NCI-H1048 (cell line): ENCODE measurements at places on chromosomes 7 and 10.

- DNase-seq: no peak
These were observed 29.8 kb downstream of the ADAP1 start for GRCh38 chr7:924541-925231.

GRCh38 chr10:1331560-1331959 is 275.4 kb downstream of the WDR37 start:
- no peak for DNase-seq

- DNase-seq: no peak
These were observed 100.7 kb downstream of the IQUB start for GRCh38 chr7:123433665-123434064.

- DNase-seq: no peak
These were observed 243.0 kb upstream of the GRB10 start for GRCh38 chr7:51025668-51026067.

DNA sequence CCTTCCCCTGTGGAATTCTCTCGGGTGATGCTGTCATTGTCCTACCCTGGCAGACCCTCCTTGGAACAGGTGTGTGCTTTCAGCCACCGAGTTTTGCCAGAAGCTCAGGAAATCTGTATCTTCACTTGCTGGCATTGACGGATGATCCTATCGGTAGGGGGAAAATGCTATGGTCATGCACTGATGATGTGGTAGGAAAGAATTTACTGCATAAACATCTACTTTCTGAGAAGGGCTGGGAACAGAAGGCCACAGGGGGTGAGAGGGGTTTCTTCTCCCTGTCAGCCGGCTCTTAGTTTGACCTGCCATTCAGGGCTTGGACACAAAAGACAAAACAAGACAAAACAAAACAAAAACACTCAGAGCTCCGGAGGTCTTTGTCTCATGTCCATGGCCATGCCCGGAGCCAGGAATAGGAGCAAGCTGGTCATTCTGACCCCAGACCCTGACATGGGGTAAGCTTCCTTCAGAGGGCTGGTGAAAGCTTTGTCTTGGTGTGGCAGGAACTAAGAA is 43.6 kb upstream of the CARD11 start:
- DNase-seq: no peak

GRCh38 chr7:20113427-20114027 is 103.7 kb downstream of the MACC1 start:
- DNase-seq: no peak

GRCh38 chr10:123354521-123354920 is 200.3 kb downstream of the BUB3 start:
- DNase-seq: no peak

DNA sequence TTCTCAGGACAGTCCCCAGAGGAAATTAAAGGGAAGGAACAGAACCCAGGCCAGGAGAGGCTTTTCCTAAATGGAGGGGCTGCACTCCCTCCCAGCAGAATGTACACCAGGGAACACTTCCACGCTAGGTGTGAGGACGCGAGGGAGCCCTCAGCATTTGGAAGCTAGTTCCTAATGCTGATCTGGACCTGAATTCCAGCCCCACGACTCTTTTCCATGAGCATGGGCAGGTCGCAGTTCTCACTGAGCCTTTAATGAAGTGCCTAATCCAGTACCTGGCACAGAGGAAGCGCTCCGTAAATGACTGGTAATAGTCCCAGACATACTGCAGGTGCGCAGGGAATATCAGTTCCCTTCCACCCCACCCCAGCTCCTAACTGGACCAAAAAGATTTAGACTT is 1.1 kb downstream of the ALOX5 start:
- DNase-seq: no peak

GRCh38 chr7:33710608-33711007 is 194.7 kb upstream of the BMPER start:
- no peak for DNase-seq

GRCh38 chr7:127710635-127711034 is 58.6 kb downstream of the SND1 start:
- DNase-seq: no peak

- no peak for DNase-seq
These were observed 11.1 kb downstream of the KCP start for GRCh38 chr7:128899392-128899791.

- no peak for DNase-seq
These were observed 38.1 kb downstream of the ADAP1 start for GRCh38 chr7:916291-916941.

- no peak for DNase-seq
These were observed 1245.5 kb downstream of the GATA3 start for GRCh38 chr10:9299966-9300365.

- DNase-seq: no peak
These were observed 71.6 kb upstream of the EGFR start for GRCh38 chr7:54947266-54947665.

GRCh38 chr10:81031774-81032173 is 494.1 kb downstream of the SH2D4B start:
- no peak for DNase-seq

DNA sequence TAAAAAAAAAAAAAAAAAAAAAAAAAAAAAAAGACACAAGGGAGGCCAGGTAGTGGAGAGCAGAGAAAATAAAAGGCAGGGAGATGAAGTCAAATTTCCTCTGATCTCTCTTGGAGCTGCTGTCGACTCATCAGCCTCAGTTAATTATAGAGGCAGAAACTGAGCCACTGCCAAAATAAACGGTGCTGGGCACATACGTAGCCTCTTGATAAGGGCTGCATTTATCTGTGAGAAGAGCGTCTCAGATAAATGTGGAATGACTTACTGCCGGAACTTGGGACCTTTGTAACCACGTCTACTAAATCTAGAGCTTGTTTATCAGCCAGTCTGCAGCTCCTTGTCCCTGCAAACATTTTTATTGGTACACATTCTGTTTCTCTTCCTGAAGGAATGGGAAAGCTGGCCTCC is 162.3 kb downstream of the BAMBI start:
- no peak for DNase-seq

- DNase-seq: no peak
These were observed 85.2 kb upstream of the CDC14C start for GRCh38 chr7:48839108-48839507.

DNA sequence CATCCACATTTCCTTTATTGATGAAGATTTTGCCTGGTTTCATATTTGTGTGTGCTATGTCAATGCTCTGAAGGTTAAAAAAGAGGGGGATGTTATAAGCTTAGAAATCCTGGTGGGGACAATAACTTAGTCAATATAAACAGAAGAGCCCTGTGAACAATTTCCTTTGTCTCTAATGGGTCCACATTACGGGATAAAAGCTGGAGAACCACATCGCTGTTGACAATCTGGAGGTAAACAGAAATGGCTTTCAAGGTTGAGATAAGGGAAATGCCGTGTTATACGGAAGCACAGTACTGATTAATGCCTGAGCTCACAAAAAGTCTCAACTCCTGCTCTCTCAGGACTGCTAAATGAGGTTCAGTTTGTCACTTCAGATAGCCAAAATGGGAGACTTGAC is 16.8 kb downstream of the ASAH2 start:
- DNase-seq: no peak

DNA sequence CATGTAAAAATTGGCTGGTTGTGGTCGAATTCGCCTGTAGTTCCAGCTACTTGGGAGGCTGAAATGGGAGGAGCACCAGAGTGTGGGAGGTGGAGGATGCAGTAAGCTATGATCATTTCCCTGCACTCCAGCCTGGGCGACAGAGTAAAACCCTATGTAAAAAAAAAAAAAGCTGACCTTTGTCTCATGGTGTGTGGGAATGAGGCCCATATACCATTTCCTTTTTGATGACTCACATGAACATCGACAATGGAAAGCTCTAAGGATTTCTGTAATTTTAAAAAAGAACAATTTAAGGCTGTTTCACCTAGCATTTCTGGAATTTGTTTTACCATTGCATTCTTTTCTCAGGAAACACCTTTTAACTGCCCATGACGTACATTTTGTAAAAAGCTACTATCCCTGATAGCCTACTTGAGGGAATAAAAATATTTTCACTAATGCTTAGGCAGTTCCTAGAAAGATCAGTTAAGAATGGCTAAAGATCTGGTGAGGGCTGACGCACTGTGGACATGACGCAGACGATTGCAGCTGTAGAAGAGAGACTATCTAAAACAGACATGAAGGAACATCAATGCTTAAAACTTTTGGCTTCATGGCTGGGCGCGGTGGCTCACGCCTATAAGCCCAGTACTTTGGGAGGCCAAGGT is 400.6 kb upstream of the IGFBP3 start:
- no peak for DNase-seq
